Nasal cavity respiratory epithelium epithelial cell of viscerocranial mucosa (primary cell): ENCODE measurements at places on chromosomes 7 and 10. TPM values are rescaled to one million over a fixed set of nuclear protein-coding genes. Genes with fewer than 3 reads are reported as not detected.

PLEKHS1 gene
- 0.28 TPM in 1 of 2 replicates, not detected in the other for total RNA-seq

PNLIPRP2 gene
- not detected in 2 replicates for total RNA-seq

GCK gene
- total RNA-seq: 0.14 and 0.34 TPM in 2 replicates

CAV1 gene
- 120 and 483 TPM in 2 replicates for total RNA-seq

SMO gene
- 3.1 and 16.1 TPM in 2 replicates for total RNA-seq

PRF1 gene
- not detected in 2 replicates for total RNA-seq

PAX4 gene
- not detected in 2 replicates for total RNA-seq

SPDYE6 gene
- total RNA-seq: not detected in 2 replicates

NPC1L1 gene
- under 0.01 and 0.14 TPM in 2 replicates for total RNA-seq

ZNF488 gene
- under 0.01 and 0.78 TPM in 2 replicates for total RNA-seq

PRXL2A gene
- total RNA-seq: 24.9 and 74.5 TPM in 2 replicates

ZEB1 gene
- total RNA-seq: 1.0 and 4.6 TPM in 2 replicates

TLX1 gene
- total RNA-seq: not detected in 2 replicates
